ENCODE measurements at places on chromosomes 13 and 19.
A peak's percentile ranks its signal among the peaks of the same experiment; 100 is the strongest.

- no peak for DNase-seq
Measured at GRCh38 chr13:45433381-45433790, 15.2 kb upstream of the SLC25A30 start.

- peak; percentile 59 for DNase-seq
Measured at GRCh38 chr13:48579165-48579918, 46.5 kb upstream of the RCBTB2 start.

GRCh38 chr13:43830497-43830881 is 43.7 kb upstream of the ENOX1 start:
- DNase-seq = no peak

GRCh38 chr19:1066748-1067340 is at the start of gene ARHGAP45:
TSS of gene ARHGAP45 (plus strand) at chr19:1067167. CDS start at chr19:1067406, 239 bp downstream.
- peak; percentile 78 for DNase-seq
